ENCODE measurements at places on chromosomes 12 and 14.
A peak's percentile ranks its signal among the peaks of the same experiment; 100 is the strongest.

DNA sequence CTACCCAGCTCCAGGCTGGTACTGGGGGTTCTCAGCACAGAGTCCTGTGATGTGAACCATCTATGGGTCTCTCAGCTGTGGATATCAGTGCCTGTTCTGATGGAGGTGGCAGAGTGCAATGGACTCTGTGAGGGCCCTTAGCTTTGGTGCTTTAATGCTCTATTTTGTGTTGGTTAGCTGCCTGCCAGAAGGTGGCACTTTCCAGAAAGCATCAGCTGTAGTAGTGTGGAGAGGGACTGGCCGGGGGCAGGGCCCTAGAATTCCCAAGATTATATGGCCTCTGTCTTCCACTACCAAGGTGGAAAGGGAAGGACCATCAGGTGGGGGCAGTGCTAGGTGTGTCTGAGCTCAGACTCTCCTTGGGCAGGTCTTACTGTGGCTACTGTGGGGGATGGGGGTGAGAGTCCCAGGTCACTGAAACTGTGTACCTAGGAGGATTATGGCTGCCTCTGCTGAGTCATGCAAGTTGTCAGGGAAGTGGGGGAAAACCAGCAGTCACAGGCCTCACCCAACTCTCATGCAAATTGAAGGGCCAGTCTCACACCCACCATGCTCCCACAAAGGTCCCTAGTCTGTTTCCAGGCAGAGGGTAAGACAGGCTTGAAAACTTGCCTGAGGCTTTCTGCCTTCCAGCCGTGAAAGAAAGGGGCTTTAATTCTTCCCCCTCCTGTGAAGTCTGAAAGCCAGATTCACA lies 878.1 kb downstream of the C12orf50 start:
- DNase-seq, result no peak

DNA sequence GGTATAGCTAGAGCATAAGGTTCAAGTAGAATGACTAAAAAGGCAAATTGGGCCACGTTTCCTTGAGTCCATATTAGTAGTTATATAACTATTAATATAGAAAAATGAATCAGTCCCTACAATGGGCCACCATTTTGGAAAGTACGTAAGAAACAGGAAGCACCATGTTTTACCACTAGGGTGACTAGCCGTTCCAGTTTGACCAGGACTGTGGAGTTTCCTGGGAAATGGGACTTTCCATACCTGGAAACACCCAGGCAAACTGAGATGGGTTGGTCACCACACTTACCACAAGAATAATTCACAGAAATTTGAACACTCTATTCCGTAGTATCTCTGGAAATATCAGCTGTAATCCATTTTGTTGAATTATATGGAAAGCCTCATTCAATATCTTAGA lies 2.1 kb upstream of the MAGOHB start:
- no peak for DNase-seq

GRCh38 chr12:55068416-55069010 lies 48.7 kb downstream of the NEUROD4 start:
- DNase-seq, result peak; percentile 49

DNA sequence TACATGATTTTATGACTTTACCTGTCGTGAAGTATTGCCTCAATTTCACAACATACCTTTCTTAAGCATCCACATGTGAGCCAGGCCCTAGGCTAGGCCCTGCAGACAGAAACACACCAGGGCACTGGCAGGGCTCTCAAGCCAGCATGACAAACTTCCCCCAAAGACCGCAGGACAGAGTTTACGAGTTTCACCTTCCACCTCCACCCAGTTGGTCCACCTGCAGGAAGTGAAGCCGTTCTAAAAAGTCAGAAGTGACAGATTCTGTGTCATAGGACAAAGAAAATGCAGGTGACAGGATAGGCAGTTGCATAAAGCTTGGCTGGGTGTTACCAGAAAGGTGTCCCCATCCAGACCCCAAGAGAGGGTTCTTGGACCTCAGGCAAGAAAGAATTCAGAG lies 382.3 kb downstream of the PCNX1 start:
- DNase-seq, result no peak

DNA sequence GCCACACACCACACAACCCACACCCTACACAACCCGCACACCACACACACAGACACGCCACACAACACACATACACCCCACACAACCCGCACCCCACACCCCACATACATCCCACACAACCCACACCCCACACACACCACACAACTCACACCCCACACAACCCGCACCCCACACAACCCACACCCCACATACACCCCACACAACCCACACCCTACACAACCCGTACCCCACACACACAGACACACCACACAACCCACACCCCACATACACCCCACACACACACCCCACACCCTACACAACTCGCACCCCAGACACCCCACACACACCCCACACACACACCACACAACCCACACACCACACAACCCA lies 78.5 kb downstream of the NOC4L start:
- DNase-seq, result no peak

- peak; percentile 77 for DNase-seq
These were observed 318.2 kb downstream of the NUAK1 start for GRCh38 chr12:105820429-105821125.

DNA sequence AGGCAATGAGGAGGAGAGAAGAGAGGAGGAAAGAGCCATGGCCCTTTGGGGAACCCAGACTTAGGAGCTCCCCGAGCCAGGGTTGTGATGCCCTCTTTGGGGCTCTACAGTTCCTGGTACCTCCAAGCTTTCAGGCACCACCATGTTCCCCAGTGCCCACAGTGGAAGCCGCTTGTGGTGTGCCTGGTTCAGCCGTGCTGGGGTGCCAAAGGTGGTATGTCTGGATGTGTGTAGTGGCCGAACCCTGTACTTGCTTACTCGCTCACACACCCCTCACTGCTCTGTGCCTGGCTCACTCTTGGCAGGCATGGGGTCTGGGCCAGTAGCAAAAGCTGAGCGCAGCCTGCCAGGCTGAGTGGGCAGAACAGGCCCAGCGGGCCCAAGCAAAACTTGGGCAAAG lies 210.7 kb downstream of the MON2 start:
- no peak for DNase-seq
